ENCODE measurements at places on chromosomes 16 and 17. TPM values are rescaled to one million over a fixed set of nuclear protein-coding genes. Genes with fewer than 3 reads are reported as not detected.
A peak's percentile ranks its signal among the peaks of the same experiment; 100 is the strongest.

- peak; percentile 73 for DNase-seq
- no peak overlapping the region for H3K4me3 ChIP-seq
- H3K27me3 ChIP-seq: no peaks in the 10 kb centered on the region
- H3K36me3 ChIP-seq: no peaks in the 10 kb centered on the region
- peaks cover 16% of the 10 kb centered on the region for H3K4me1 ChIP-seq
- no peak overlapping the region for H3K27ac ChIP-seq
Measured at GRCh38 chr17:4565209-4566141, 5.1 kb upstream of the GGT6 start.

DNA sequence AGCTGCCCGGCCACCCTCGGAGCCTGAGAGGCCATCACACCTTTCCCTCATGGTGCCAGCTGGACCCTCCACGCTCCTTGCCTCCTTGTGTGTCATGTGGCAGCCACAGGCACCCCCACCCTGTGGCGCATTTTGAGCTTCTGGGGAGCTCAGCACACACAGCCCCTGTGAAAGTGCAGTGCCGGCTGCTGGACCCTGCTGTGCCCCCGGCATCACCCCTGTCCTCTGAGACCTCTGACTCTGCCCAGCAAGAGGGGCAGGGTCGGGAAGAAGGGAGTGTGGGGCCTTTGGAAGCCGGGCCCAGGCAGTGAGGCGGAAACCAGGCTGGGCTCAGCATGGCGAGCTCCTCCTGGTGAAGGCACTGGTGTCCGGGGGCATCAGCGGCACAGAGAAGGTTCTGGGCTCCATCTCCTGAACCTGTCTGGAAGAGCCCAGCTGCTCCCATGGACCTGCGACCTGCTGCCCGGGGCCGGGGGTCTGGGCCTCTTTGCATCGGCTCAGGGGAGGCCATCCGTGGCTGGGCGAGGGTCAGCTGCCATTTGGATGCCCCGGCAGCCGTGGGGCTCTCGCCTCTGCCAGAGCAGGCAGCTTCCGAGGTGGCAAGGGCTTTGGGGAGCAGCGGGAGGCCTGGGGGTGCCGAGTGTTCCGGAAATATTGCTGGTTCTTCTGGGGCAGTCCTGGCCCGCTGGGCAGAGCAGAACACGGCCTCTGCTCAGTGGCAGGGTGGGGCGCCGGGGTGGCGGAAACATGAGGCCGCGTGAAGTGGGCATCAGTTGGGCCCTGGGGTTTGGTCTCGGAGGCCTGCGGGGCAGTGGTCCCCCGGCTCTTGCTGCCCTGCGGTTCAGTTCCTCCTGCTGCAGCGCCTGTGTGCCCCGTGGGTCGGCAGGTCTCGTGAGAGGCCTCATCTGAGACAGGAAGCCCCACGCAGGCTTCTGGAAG is 17.9 kb downstream of the CENPX start:
- no peak overlapping the region for H3K27ac ChIP-seq
- no peaks in the 10 kb centered on the region for H3K27me3 ChIP-seq

DNA sequence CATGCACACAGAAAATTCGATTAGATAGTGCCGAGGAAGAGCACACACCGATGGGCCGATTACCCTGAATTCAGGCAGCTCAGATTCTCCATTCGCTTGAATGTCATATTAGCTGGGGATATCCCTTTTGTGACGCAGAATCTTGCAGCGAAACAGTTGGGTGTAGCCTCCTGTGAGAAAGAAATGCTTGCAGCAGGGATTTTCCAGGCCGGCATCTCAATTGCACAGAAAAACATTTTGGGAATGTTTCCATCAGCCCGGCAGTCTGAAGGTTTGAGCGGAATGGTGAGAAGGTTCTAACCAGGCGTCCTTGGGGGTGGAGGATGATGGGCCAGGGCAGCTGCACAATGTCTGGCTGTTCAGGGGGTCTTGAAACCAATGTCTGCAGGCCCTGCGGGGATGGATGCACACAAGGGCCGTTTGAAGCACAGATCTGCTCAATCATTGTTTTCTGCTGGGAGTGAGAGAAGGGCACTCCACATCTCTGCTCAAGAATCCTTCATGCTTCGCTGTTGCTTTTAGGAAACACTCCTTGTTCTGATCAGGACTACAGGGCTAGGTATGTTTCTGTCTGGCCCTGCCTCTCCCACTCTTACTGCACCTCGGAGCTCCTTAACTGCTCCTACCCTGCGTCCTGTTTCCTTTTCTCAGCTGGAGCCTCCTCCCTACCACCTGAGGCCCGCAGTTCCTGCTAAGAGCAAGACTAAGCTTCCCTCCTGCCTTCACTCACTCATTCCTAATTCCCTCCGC is 94.6 kb downstream of the CMIP start:
- H3K36me3 ChIP-seq: no peaks in the 10 kb centered on the region
- H3K4me3 ChIP-seq: no peak overlapping the region
- H3K27me3 ChIP-seq: no peaks in the 10 kb centered on the region
- peak overlapping the region; percentile 3 for H3K27ac ChIP-seq

DNA sequence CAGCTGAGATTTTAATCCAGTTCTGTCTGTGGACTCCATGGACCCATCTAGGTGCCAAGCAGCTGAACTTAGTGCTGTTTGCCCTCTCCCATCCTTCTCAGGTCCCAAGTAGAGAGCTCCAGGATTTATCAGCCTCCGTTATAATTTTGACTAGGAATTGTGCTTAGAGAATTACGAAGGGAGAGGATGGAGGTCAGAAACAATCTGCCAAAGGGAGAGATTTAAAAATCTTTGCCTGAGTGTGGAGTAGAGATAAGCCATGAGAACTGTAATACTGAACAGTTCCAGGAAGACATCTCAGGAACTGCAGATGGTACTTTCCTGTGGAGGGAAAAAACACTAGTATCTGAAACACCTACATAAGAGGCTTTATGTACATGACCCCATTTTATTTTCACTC is 27.0 kb downstream of the CEP95 start:
- H3K4me1 ChIP-seq: no peaks in the 10 kb centered on the region
- no peaks in the 10 kb centered on the region for H3K27me3 ChIP-seq
- no peak overlapping the region for H3K27ac ChIP-seq
- H3K4me3 ChIP-seq: no peak overlapping the region
- DNase-seq: no peak

GRCh38 chr16:76335180-76335974 is 58.2 kb downstream of the CNTNAP4 start:
- H3K4me3 ChIP-seq: no peak overlapping the region
- no peaks in the 10 kb centered on the region for H3K27me3 ChIP-seq
- H3K4me1 ChIP-seq: no peaks in the 10 kb centered on the region
- no peak overlapping the region for H3K27ac ChIP-seq
- DNase-seq: no peak
- H3K36me3 ChIP-seq: no peaks in the 10 kb centered on the region

DNA sequence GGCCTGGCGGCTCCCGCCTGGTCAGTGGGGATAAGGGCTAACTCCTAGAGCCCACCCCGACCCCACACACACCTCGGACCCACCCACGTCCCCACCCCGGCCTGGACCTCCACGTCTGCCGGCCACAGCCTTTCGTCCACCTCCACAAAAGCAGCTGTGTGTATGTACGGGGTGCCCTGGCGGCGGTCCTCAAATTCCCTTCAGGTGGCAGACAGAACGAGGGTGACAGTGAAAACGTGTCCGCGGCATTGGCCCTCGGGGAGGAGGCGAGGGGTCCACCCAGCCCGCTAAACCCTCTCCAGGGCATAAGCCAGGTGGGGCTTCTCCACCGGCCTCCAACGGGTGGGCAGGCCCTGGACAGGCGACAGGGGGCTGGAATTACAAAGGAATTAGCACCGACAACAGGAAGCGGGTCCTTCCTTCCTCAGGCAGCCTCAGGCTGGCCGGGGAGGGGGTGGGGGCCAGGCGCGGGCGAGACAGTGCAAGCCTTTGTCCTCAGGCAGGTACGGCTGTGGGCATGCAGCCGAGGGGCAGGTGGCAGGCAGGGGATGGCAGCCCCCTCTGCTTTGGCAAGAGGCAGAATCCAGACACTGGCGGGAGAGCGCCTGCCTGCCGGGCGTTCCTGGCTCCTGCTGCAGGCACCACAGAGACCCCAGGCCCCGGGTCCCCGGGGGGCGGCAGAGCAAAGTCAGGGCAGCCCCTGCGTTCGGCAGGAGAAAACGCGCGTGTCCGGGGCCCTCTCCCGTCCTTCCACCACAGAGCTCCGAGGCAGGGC is 12.3 kb upstream of the PITPNA start:
- H3K4me1 ChIP-seq: no peaks in the 10 kb centered on the region
- H3K4me3 ChIP-seq: no peak overlapping the region
- peak; percentile 56 for DNase-seq
- no peak overlapping the region for H3K27ac ChIP-seq
- no peaks in the 10 kb centered on the region for H3K27me3 ChIP-seq
- H3K36me3 ChIP-seq: peaks cover 7% of the 10 kb centered on the region

Gene KRT24
- 0.31 TPM for total RNA-seq

Gene TMEM204
- 40.9 TPM for total RNA-seq

GRCh38 chr16:80602894-80603293 is 62.1 kb downstream of the DYNLRB2 start:
- H3K36me3 ChIP-seq: no peaks in the 10 kb centered on the region
- H3K27me3 ChIP-seq: no peaks in the 10 kb centered on the region
- no peak overlapping the region for H3K27ac ChIP-seq

Gene TMEM238L
- 0.47 TPM for total RNA-seq

Gene SLC6A2
- 0.09 TPM for total RNA-seq

- H3K4me1 ChIP-seq: peaks cover 9% of the 10 kb centered on the region
- no peak for DNase-seq
- H3K4me3 ChIP-seq: no peak overlapping the region
Measured at GRCh38 chr16:53922067-53922806, 218.3 kb downstream of the FTO start.

Gene KCNJ18
- not detected for total RNA-seq

Gene KRT9
- not detected for total RNA-seq

Gene SEZ6L2
- 32.4 TPM for total RNA-seq

GRCh38 chr17:65785109-65785508 is 223.7 kb upstream of the AXIN2 start:
- no peak overlapping the region for H3K27ac ChIP-seq
- no peak for DNase-seq
- H3K27me3 ChIP-seq: no peaks in the 10 kb centered on the region
- H3K36me3 ChIP-seq: no peaks in the 10 kb centered on the region
- no peaks in the 10 kb centered on the region for H3K4me1 ChIP-seq

DNA sequence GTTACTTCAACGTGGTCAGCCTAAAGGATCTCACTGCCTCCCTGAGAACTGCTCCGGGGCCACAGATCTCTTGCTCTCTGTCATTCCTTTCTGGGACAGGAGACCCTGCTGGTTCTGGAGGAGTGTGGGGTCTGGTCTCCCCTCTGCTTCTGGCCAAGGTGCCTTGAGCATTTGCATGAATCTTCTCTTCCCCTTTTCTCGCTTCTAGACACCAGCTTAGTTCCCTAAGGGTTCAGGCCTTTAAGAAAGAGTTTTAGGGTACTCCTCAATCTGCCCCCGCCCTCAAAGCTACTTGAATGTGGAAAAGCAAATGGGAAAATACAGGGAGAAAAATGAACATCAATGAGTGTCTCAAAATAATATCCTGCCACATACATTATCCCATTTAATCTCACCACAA is 48.1 kb downstream of the WSB1 start:
- no peak for DNase-seq
- H3K4me1 ChIP-seq: no peaks in the 10 kb centered on the region
- no peaks in the 10 kb centered on the region for H3K36me3 ChIP-seq
- no peaks in the 10 kb centered on the region for H3K27me3 ChIP-seq
- no peak overlapping the region for H3K27ac ChIP-seq

GRCh38 chr16:69286941-69287713 is 24.0 kb upstream of the VPS4A start:
- no peaks in the 10 kb centered on the region for H3K36me3 ChIP-seq
- peak; percentile 83 for DNase-seq
- H3K27ac ChIP-seq: no peak overlapping the region
- H3K27me3 ChIP-seq: no peaks in the 10 kb centered on the region
- no peaks in the 10 kb centered on the region for H3K4me1 ChIP-seq

Gene KRT12
- not detected for total RNA-seq

Gene SLC5A11
- total RNA-seq: 1.2 TPM

Gene MYO15B
- 286 TPM for total RNA-seq

GRCh38 chr17:65023791-65024190 is 32.7 kb downstream of the GNA13 start:
- peak overlapping the region; percentile 51 for H3K27ac ChIP-seq
- no peak for DNase-seq
- H3K4me3 ChIP-seq: no peak overlapping the region
- H3K27me3 ChIP-seq: no peaks in the 10 kb centered on the region

- no peak for DNase-seq
- H3K4me3 ChIP-seq: no peak overlapping the region
- H3K27me3 ChIP-seq: peaks cover 8% of the 10 kb centered on the region
- H3K27ac ChIP-seq: no peak overlapping the region
- no peaks in the 10 kb centered on the region for H3K36me3 ChIP-seq
Measured at GRCh38 chr17:55258578-55259135, 6.1 kb upstream of the HLF start.

Gene ABI3
- total RNA-seq: 18.3 TPM

Gene TAF1C
- 64.7 TPM for total RNA-seq

Gene TEKT5
- 0.57 TPM for total RNA-seq

Gene CDRT4
- total RNA-seq: 8.0 TPM

GRCh38 chr16:62041401-62041800 is 5.2 kb upstream of the CDH8 start:
- peaks cover 19% of the 10 kb centered on the region for H3K27me3 ChIP-seq

DNA sequence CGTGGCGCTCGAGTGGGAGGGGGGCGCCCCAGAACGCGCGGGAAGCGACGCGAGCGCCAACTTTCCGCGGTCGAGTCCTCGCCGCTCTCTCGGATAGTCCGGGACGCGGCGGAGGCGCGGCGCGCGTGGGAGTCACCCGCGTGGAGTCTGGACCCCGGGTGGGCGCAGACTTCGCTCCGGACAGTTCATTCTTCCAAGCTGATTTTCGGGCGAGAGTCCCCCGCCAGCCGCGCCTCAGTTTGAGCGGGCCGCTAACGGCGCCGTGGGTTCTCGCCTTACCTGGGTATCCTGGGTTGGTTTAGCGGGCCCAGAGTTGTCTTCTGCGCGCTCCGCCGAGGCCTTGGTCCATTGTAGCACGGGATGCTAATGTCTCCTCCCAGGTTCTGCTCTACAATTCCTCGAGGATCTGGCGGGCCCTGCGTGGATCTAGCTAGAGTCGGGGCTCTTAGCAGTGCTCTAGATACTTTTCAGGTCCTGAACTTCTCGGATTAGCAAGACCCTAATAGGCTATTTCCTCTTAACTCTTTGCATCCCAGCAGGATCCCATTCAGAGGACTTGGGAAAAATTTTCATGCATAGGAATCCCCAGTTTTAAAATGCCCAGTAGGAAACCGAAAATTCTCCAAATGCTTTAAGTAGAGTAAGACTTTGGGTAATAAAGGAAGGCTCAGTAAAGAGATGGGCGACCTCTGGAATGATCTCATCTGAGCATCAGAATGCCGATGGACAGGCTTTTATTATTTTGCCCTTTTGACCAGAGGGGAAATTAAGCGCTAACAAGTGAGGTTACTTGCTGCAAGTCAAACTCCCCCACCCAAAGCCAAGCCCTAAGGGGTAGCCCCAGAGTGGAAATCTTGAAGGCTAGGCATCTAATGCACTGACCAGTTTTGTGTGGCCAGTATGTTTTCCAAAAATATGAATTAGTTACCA is 537 bp upstream of the GJC1 start:
- H3K4me3 ChIP-seq: peak overlapping the region; percentile 51
- H3K4me1 ChIP-seq: no peaks in the 10 kb centered on the region
- no peaks in the 10 kb centered on the region for H3K36me3 ChIP-seq
- H3K27me3 ChIP-seq: no peaks in the 10 kb centered on the region

Gene BCAR1
- total RNA-seq: 123 TPM

Gene TEKT3
- 1.4 TPM for total RNA-seq

Gene IL17C
- not detected for total RNA-seq

Gene IRX3
- total RNA-seq: 37.9 TPM
